ENCODE measurements at places on chromosomes 16 and 17. TPM values are rescaled to one million over a fixed set of nuclear protein-coding genes. Genes with fewer than 3 reads are reported as not detected.

DNA sequence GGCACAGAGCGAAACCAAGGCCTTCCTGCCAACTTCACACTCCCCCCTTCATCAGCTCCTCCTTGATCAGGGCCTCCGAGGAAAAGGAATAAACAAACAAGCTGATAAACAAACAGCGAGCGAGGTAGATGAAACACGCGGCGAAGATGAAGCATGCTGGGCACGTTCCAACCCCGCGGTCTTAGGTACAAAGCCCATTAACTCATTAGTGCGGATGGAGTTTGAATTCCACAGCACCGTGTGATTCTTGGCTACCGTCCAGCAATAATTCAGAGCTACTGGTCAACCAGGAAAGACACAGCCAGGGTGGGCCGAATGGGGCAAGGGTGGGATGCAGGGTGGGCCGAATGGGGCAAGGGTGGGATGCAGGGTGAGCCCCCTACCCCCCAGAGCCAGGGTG lies 67.3 kb downstream of the RBFOX3 start:
- H3K4me1 ChIP-seq, result no peaks in the 10 kb centered on the region
- no peak overlapping the region for H3K27ac ChIP-seq
- H3K4me3 ChIP-seq, result no peak overlapping the region
- no peaks in the 10 kb centered on the region for H3K36me3 ChIP-seq
- H3K27me3 ChIP-seq, result peaks cover 12% of the 10 kb centered on the region

DNA sequence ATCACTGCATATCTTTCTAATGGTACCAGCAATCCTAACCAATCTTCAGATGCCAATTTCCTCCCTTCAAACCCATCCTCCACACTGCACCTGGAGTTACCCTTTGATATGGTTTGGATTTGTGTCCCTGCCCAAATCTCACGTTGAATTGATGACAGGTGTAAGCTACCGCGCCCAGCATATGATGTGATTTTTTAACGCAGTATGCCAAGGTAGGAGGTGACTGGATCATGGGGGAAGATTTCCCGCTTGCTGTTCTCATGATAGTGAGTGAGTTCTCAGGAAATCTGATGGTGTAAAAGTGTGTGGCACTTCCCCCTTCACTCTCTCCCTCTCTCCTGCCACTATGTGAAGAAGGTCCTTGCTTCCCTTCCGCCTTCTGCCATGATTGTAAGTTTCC lies 57.0 kb downstream of the TOX3 start:
- DNase-seq, result no peak
- H3K4me1 ChIP-seq, result peaks cover 57% of the 10 kb centered on the region
- H3K27ac ChIP-seq, result no peak overlapping the region
- H3K4me3 ChIP-seq, result no peak overlapping the region
- no peaks in the 10 kb centered on the region for H3K36me3 ChIP-seq

DNA sequence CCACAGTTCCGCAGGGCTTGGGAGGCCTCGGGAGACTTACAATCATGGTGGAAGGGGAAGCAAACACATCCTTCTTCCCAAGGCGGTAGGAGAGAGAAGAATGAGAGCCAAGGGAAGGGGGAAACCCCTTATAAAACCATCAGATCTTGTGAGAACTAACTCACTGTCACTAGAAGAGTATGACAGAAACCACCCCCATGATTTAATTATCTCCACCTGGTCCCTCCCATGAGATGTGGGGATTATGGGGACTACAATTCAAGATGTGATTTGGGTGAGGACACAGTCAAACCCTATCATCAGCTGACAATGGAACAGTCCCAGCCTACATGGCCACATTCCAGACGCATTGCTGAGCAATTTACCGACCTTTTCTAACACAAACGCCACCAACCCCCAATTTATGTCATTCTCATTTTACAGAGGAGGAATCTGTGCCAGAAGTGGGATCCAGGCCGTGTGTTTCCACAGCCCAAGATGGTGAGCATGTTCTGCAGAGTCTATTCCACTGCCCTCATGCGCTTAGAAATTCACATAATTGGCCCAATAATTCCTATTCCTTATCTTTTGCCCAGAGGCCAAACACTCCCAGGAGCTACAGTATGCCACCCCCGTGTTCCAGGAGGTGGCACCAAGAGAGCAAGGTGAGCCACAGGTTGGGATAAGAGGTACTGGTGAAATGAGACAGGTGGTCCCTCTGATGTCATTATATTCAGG lies 17.3 kb downstream of the MILR1 start:
- no peaks in the 10 kb centered on the region for H3K27me3 ChIP-seq
- H3K36me3 ChIP-seq, result no peaks in the 10 kb centered on the region
- H3K27ac ChIP-seq, result no peak overlapping the region
- DNase-seq, result no peak

OR3A1 gene
- total RNA-seq, result not detected
